Kidney capillary endothelial cell (primary cell): ENCODE measurements at places on chromosomes 2 and 18.
A peak's percentile ranks its signal among the peaks of the same experiment; 100 is the strongest.

- DNase-seq, result no peak
Measured at GRCh38 chr2:208253600-208254117, 1.2 kb downstream of the IDH1 start.

DNA sequence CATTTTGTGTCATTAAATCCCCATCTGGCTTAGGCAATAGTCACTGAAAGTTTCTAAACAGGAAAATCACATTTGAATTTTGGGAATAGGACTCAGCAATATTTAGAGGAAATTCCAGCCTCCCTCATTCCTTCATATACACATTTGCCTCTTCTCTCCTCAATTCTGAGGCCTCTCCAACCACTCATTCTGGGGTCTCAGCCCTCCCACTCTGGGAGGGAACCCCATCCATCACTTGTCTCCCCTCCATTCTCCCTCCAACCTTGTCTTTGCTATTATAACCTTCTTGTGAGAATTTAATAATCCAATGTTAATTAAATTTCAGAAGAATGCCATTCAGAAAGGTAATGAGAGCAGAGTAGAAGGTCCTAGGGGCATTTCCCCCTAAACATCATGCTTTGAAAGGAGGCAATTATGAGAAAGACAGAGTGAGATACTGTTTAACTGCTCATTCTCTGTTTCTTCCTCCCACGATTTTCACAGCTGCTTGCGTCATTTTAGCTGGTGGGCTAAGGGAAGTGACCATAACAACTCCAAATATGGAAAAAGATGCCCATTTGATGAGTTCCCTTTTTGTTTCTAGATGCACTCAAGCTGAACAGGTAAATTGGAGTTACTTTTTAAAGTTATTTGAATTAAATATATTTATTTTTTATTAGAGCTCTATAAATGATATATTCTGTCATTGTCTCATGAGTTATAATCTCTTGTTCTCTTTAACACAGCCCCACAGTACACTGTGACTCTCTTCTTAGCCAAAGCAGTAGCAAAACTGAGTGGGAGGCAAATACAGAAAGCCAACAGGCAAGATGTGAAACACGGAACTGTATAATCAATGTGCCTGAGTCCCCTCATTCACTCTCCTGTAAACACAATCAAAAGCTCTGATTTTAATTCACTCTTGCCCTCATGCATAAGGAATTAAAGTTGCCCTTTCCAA is 135.1 kb downstream of the DLGAP1 start:
- no peak for DNase-seq

- no peak for DNase-seq
Measured at GRCh38 chr2:30966786-30967185, 159.5 kb upstream of the CAPN13 start.

- DNase-seq, result no peak
Measured at GRCh38 chr2:107361751-107362381, 464.8 kb upstream of the RGPD4 start.

- no peak for DNase-seq
Measured at GRCh38 chr2:41413813-41414485, 633.9 kb upstream of the PKDCC start.

- DNase-seq, result peak; percentile 26
Measured at GRCh38 chr2:209872675-209873074, 101.0 kb downstream of the UNC80 start.

- DNase-seq, result no peak
Measured at GRCh38 chr18:58905777-58906428, 41.2 kb downstream of the ZNF532 start.

DNA sequence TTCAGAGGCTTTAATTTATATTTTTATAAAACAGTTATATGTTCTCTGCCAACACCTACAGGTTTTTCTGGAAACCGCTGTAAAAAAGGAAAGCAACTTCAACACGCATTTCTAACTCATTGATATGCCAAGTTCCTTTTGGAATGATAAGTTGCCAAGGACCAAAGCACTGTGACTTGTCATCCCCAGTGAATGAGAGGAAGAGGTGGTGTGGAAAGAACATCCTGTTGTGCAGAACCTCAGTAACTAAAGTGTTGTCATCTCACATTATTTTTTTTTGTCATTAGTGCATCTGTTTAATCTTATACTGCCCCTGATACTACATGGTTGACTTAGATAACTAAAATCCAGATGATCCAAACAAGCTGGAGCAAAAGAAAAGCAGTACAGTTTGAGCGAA is 96.0 kb upstream of the NEUROD1 start:
- no peak for DNase-seq
